ENCODE measurements at places on chromosomes 16 and 17.

GRCh38 chr16:67934306-67935100, 2.1 kb downstream of the PSMB10 start:
- no peak for DNase-seq

DNA sequence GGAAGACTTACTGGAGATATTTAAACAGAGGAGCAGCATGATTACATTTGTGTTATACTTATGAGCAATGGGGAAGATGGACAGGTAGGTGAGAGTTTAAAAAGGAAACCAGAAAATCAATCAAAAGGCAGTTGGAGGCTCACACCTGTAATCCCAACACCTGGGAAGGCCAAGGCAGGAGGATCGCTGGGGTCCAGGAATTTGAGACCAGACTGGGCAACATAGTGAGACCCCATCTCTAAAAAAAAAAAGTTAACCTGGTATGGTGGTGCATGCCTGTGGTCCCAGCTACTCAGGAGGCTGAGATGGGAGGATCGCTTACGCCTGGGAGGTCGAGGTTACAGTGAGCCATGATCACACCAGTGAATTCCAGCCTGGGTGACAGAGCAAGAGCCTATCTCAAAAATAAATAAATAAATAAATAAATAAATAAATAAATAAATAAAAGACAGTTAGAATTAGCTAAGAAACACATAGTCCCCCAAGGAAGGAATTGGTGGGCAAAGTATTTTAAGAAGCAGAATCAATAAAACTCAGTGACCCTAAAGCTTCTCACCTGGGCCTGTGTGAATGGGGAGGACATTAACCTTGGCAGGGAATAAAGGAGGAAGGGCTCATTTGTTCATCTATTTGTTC, 32.3 kb upstream of the TOB1 start:
- DNase-seq, result no peak

DNA sequence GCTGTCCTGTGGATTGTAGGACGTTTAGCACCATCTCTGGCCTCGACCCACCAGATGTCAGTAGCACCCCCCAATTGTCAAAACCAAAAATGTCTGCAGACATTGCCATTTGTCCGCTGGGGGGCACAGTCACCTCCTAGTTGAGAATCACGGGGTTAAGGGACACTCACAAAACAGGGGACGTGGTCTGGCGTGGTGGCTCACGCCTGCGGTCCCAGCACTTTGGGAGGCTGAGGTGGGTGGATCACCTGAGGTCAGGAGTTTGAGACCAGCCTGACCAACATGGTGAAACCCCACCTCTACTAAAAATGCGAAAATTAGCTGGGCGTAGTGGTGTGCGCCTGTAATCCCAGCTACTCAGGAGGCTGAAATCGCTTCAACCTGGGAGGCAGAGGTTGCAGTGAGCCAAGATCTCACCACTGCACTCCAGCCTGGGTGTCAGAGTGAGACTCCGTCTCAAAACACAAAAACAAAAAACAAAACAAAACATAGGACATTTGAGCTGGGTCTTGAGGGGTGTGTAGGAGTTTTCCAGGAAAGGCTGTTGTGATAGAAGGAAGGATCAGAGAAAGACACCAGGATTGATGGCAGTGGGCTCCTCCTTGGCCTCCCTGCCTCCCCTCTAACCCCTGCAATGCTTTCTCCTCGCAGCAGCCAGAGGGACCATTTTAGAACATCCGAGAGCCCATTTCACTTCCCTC, 171.8 kb upstream of the GSE1 start:
- DNase-seq, result no peak

GRCh38 chr17:64281962-64282752, 19.1 kb upstream of the TEX2 start:
- DNase-seq, result no peak

- no peak for DNase-seq
These were observed 5.2 kb downstream of the C16orf46 start for GRCh38 chr16:81071805-81072204.

DNA sequence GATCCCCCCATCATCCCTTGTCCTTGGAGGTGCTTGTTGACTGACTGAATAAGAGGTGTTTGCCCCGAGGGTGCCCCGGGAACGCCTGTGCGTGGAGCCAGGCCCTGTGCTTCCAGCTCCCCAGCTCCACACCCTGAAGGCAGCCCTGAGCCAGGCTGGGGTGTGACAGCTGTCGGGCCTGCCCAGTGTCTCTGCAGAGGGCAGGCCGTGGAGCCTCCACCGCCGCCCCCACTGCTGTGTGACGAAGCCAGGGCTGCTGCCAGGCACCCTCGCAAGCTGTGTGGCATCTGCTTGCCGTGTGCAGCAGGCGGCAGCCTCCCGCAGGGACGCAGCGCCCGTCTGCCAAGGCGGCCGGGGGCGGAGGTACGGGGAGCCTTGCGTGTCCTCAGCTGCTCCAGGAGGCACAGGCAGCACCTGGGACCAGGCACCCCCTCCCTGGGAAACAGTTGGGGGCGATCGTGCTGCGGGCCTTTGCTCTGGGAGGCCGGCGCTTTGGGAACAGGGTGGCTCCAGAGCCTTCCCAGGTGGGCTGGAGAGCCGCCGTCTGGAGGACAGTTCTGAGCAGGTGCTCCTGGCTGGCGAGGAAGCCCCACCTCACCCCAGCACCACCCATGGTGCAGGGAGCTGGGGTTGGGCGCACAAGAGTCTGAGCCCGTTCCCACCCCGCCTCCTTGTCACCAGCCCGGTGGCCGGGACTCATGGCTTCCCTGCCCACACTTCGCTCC, 26.6 kb downstream of the GSE1 start:
- DNase-seq, result no peak

GRCh38 chr17:34823023-34823422, 138.2 kb downstream of the CCT6B start:
- DNase-seq, result no peak

- no peak for DNase-seq
These were observed 951 bp downstream of the GPS1 start for GRCh38 chr17:82052638-82053059.

DNA sequence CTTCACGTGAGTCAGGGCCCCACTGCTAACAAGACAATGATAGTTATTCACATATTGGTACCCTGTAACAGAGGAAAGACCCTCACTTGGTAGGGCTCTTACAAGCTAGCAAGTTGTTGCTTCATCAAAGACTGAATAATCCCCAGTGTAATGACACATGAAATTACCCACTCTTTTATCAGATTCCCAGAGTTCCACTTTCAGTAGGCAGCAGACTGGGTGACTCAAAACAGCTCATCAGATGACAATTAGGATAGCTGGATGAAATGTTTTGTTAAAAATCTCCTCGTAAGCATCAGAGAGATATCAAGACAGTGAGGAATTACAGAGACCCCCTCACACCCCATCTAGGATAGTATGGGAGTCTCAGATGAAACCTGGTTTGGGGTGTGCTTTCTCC, 6.8 kb upstream of the OR1E2 start:
- no peak for DNase-seq

Measured in stimulated activated CD8-positive, alpha-beta memory T cell treated with anti-CD3 and anti-CD28 coated beads, Interleukin-4, amount 100 ng/mL, for 4 hours (primary cell).